ENCODE measurements at places on chromosomes 4 and X.

DNA sequence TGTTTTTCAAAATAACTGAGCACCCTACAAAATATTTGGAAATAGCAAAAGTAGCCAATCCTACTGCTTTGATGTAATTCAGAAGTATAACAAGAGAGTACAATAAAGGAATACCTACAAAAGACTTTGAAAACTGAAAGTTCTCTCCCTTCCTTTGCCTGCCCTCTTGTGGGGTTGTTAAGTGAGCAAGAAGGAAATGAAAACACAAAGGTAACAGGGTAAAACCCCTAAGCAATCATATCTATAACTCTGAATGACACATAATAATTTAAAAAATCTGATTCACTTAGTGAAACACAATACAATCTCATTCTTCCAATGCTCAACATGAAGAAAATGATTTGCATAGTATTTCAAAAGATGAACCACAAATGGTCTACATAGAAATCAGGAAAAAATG is 98.2 kb downstream of the FRYL start:
- DNase-seq, result no peak

DNA sequence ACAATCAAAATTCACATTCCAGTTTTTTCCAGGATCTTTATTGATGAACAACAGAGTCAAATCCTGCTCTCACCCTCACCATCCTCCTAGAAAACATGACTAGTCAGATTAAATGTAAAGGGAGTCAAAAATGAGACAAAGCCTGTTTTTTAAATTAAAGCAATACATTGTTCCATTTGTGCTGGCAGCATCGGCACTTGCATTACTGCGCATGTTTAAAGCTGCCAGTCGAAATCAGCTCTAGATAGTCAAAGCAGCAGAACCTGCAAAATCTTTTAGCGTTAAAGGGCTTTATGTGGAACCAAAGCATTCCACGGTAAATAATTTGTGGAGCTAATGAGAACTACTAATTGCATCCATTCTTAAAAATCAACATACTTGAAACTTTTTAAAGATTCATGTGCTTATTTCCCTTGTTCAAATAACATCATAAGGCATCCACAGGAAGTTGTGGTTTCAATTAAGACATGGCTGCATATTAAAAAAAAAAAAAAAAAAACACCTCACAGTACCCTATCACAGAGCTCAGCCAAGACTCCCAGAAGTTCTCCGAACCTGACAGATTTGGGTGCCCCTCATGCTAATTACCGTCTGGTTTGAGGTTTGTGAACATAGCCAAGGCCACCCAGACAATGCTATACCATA is 82.2 kb downstream of the SH3KBP1 start:
- no peak for DNase-seq

DNA sequence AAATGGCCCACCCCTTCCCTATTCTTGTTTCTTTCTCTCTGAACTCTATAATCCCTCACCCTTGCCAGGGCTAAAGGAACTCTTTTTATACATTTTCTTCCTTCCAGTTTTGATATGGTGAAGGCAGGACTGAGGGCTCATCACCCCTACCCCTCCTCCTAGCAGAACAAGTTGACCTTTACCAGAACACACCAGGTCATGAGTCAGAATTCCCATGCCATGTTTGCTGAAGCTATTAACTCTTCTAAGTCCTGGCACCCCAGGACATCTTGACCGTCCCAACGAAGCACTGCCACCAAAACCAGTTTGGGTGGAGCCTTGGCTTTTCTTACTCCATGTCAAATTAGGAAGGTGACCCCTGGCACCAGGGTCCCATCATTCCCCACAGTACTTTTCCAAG is 57.5 kb upstream of the DYNLT3 start:
- no peak for DNase-seq

GRCh38 chrX:65488495-65488894 is 46.1 kb downstream of the LAS1L start:
- DNase-seq, result no peak

DNA sequence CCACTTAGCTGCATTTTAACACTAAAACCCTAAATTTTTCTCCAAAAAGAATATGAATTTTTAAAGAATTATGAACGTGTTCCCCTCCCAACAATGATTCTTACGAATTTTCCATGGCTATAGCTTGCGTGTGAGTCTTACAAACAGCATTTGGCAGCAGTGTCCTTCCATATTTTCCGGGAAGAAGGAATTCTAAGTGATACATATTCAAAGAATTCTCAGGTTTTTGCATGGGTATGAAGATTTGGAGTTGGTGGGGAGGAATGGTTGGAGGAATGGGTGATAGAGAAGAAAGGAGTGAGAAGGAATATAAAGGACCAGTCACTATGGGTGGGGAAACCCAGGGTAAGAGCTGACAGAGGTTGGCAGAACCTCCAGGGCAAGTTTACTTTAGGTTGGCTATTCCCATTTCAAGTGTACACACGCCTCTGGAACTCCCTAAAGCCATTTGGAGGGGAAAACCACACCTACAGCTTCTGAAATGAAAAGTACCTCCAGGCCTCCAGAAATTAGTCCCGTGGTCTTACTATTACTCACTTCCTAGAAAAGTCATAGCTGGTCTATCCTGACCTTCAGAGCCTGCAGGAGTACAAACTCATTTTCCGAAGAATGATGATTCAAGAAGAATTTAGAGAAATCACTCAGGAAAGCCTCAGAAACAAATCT is 420.8 kb upstream of the DIPK2B start:
- no peak for DNase-seq

- DNase-seq, result no peak
Observed at GRCh38 chr4:7165874-7166201, 26.5 kb upstream of the SORCS2 start.

DNA sequence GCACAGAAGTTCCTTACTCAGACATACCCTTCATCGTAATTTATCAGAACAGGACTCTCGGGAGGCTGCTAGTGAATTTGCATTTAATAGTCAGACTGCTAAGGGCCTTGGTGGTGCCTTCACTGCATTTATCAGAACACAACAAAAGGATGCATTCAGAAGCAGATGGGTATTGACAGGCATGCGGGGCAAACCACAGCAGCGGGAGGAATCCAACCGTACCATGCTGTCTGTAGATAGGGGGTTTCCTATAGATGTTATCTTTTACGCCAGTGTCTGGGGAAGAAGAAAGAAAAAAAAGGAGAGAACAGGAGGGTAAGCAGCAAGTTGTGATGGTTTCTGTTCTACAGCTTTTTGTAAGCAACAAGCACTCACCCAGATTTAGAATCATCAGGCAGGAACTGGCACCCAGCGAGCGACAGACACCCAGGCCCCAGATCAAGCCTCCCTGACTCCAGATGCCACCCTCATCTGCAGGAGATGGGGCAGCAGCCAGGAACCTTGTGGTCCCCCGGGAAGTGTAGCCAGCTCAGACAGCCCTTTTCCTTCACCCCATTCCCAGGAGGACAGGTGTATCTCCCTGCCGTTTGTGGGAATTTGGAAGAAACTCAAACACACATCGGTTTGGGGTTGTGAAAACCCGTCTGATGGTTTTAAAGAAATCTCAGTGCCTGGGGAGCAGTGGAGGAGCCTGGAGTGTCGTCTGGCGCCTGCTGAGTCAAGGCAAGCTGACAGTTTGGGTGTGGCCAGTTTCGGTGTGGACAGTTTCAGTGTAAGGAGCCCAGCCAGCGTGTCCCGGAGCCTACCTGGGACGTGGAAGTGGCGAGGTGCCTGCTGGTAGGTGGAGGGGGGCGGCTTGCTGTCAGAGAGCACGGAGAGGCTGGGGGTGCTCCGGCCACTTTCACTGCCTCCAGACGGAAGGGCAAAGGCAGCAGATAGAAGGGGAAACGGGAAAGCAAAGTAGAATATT is 80.0 kb upstream of the AFAP1 start:
- no peak for DNase-seq

DNA sequence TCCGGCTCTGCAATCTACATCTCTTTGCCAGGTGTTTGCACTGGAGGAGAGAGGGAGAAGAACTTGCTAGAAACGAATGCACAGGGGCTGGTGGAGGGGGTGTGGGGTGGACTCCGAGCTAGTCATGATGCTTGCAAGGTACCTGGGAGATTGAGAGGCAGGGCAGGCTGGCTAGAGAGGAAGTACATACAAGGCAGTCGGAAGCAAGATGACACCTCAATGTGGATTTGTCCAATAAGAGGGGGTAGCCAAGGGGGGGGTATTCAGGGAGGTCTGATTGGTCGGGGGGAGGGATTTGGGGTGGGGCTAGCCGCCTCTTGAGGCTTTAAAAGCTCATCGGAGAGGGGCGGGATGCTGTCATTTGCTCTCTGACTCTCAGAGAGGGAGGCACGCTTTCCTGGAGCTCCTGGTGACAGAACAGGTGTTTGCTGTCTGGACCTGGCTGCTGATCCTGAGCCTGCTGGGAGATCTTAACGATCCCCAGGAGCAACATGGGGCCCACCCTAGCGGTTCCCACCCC is at the start of gene GPR50:
GPR50 (plus strand) TSS at position 354 of the 520 bp plus-strand sequence; CDS start at position 492, 138 bp downstream.
- no peak for DNase-seq

- peak; percentile 22 for DNase-seq
Observed at GRCh38 chr4:2290974-2291704, 29.2 kb upstream of the MXD4 start.

GRCh38 chrX:8034058-8034457 is 106.8 kb upstream of the PNPLA4 start:
- DNase-seq, result no peak

DNA sequence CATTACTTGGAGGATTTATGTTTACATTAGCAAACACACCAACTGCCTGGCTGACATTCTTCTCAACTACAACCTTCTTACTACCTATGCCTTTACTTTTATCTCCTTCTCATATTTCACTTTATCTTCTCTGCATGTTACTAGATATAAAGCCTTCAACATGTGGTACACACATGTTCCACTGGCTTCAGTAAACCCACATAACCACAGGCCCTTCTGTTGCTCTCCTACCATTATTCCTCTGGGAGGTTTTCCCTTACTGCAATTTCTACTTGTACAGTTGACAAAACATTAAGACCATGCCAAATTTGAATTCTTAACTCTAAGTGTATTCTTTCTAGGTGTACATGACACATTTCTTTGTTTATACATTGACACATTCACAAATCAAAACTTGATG is 133.1 kb downstream of the ARAP2 start:
- DNase-seq, result no peak

GRCh38 chr4:10671366-10671765 is 13.2 kb downstream of the CLNK start:
- no peak for DNase-seq
